HS-5 (cell line): ENCODE measurements at places on chromosomes 1 and 21.

DNA sequence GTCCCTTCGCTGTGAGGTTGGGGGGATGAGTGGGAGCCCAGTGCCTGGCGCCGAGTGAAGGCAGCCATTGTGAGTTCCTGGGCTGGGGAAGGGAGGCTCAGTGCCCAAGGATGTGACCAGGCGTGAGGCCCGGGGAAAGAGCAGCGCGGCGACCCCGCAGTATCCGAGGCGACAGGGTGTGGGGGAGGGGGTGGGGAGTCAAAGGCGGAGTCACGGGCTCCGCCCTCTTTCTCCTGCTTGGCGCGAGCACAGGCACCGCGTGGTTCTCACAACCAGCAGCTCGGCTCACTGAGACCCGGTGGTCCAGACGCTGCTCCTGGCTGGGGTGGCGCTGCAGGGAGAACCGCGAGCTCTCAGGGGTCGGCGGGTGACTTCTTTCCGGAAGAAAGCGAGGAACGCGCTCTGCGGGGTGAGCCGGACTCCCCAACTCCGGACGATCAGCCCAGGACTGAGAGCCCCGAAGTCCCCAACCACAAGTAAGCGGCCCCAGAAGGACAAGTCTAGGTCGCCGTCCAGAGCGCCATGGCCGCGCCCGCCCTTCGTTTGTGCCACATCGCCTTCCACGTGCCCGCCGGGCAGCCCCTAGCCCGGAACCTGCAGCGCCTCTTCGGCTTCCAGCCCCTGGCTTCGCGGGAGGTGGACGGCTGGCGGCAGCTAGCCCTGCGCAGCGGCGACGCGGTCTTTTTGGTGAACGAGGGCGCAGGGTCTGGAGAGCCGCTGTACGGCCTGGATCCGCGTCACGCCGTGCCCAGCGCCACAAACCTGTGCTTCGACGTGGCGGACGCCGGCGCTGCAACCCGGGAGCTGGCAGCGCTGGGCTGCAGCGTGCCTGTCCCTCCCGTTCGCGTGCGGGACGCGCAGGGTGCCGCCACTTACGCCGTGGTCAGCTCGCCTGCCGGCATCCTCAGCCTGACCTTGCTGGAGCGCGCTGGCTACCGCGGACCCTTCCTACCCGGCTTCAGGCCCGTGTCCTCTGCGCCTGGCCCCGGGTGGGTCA, at the start of gene HPDL:
Gene HPDL (plus strand): TSS at position 269 of the 997 bp plus-strand sequence. CDS start 254 bp downstream, at position 523.
- no peak for DNase-seq

GRCh38 chr1:55937840-55938375, 641.5 kb downstream of the PLPP3 start:
- no peak for DNase-seq

DNA sequence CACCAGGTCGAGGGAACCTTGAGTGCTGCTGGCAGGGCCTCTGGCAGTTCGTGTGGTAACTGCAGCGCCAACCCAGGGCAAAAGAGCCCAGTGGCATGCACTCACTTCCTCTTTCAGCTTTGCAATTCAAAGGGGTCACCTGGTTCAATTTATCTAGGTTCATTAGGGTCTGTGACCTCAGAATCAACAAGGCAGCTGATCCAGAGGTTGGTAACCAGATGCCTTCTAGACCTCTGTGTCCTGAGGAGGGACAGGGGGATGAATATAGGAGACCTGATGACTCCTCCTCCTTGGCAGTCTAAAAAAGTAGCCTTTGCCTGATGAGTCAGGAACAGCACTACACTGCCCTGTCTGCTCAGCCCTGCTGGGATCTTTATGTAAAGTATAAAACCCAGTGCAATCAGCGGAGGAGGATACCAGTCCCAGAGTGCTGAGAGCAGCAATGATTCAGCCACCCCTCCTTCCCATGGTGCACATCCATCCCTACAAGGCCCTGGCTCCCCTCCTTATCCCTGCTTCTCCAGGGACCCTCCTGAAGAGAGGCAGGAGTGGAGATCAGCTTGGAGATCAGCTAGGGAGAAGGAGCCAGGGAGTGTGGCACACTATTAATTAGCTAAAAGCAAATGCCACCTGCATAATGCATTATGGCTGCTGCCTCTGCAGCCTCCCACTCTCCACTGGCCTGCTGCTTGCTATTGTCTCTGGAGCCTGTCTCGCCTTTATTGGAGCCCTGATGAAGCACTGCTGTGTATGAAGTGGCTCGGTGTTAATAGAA, 11.2 kb upstream of the FMOD start:
- DNase-seq: no peak

DNA sequence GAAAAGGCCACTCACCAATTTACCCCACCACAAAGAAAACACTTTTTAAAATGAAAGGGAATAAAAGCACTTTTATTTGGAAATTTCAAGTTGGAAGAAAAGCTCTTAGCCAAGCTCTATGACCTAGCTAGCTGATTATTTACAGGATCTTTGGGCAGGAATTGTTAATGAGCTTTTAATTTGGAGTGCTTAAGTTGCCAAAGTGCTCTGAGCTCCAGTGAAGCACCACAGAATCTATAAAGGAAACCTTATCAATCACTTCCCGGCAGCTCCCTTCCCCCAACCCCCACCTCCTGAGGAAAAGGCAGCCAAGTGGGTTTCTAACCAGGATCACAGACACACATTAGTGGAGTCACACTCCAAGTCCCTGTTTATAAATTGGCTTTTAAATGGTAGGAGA, 1.5 kb downstream of the ERI3 start:
- DNase-seq: no peak

DNA sequence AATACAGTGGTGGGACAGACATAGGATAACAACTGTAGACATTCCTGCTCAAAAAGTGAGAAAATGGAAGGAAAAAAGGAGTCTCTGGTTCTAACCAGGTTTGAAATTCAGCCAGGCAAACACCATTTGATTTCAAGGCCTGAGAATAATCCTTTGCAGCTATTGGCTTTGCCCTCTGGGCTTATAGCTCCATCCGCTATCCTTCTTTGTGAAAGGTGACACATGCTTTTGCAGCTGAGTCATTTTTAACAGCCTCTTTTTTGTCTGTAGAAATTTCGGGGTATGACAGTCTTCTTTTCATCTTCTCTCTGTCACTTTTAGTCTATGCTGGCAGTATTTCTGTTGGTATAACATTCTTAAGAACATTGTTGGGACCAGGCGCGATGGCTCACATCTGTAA, 16.2 kb downstream of the SDHC start:
- DNase-seq: no peak

DNA sequence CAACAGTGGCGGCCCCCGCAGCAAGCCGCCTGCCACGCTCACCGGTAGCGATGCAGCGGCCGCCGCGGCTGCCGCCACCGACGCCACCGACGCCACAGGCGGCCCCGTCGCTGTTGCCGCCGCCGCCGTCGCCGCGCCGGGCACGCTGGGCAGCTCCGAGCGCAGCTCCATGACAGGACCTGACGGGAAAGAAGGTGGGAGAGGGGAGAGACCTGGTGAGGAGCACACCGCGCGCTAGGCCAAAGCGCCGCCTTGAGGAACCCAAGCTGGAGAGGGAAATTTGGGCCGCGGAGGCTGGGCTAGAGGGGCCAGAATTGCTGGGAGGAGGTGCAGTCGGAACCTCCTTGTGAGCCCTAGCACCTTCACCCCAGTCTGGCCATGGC, 1.9 kb downstream of the DMRTA2 start:
- no peak for DNase-seq

DNA sequence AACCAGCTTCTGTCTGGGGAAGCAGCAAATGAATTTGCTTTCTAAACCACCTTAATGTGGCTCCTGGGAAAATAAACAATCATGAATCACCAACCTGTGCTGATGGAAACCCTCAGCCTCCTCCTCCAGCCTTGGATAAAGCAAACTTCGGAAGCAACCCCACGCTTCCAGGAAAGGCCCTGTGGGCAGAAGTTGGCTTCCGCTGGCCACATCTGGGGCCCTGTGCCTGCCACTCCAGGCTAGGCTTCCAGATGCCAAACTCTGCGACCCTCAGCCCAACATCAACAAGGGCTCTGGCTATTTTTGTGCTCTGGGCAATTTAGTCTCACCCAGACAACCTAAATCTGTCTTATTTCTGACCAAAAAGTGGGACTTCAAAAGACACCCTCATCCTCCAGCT, 6.2 kb upstream of the OXCT2 start:
- DNase-seq: no peak

DNA sequence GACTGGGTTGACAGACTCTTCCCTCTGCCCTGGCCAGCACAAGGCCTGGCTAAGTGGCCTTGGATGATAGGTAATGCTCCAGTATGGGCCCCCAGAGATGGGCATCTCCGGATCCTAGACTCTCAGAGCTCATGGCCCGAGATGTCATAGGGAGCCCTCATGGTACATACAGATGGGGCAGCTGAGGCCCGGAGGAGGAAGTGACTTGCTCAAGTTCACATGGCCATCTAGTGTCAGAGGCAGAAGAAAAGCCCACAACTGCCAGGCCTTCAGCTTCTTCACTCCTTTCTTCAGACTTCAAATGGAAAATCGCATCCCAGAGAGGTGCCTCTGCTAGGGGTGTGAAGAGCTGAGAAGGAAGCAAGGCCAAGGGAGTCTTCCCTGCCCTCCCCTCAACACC, 46.8 kb upstream of the SYNC start:
- no peak for DNase-seq

DNA sequence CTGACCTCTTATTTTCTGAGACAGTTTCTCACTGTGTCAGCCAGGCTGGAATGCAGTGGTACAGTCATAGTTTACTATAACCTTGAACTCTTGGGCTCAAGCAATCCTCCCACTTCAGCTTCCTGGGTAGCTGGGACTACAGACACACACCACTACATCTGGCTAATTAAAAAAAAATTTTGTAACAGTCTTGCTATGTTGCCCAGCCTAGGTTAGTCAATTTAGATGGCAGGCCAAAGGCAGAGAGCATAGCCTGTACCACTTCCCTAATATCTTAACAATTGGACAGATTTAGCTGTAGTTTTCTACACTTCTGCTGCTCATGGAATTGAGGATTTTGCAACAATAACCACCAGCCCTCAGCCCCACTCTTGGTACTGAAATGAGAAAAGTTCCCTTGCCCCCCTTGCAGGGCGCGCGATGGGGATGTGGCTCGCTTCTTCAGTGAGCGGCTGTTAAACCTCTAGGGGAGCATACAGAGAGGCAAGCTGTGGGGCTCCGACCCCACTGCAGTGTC, 34.9 kb upstream of the PTGFRN start:
- DNase-seq: no peak

- no peak for DNase-seq
Measured at GRCh38 chr21:35019631-35020032, 29.5 kb downstream of the RUNX1 start.

- no peak for DNase-seq
Measured at GRCh38 chr1:60535713-60536112, 462.1 kb upstream of the C1orf87 start.

DNA sequence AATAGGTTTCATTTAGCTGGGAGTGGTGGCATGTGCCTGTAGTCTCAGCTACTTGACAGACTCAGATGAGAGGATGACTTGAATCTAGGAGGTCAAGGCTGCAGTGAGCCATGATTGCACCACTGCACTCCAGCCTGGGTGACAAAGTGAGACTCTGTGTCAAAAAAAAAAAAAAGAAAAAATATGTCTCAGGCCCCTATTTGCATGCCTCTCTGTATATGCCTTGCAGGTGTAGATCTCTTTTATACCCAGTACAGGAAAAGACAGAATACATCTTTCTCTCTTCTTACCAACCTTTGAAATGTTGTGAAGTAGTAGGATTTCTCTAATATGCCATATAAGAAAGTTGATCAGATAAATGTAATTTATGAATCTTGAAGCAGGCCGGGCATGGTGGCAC, 6.4 kb downstream of the CNR2 start:
- DNase-seq: no peak

DNA sequence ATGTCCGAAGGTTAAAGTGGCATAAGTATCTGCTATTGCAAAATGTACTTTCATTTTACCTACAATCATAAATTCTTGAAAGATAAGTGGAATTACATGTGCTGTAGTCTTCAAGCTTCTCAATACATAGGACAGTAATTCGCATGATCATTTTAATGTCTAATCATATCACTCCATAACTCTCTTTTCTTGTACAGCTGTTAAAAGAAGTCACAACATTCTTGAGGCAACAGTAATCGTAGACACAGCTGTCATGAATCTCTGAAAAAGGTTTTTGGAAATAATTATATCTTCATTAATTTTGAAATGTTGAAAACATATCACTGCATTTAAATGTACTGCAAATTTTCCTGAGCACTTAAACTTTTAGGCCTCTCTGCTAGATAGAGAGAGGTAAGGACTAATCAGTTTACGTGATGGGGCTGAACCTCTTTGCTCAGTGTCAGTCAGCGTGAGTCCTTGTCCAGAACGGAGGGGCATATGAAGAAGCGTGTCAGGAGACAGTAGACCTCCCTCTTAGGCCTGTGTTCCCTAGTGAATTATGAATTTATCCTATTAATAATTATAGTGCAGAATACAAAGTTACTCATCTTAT, 133.4 kb downstream of the NEK7 start:
- no peak for DNase-seq

- DNase-seq: no peak
Measured at GRCh38 chr1:201737352-201738060, 91.5 kb upstream of the IPO9 start.

DNA sequence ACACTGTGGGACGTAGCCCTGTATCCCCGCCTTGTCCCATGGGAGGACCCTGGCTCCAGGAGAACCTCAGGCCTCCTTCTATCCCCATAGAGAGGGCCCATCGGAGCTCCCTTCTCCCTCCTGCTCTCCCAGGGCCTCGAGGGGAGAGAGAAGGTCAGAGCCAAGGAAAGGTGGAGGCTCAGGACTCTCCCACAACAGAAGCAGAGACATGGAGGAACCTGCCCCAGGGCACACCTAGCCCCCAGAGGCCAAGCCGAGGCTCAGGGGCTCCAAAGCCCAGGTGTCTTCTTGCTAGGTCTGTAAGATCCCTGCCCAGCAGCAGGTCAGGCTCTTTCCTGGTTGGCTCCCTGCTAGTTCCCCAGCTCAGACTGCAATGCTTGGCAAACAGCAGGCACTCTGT, 34.4 kb upstream of the ARF1 start:
- DNase-seq: no peak

DNA sequence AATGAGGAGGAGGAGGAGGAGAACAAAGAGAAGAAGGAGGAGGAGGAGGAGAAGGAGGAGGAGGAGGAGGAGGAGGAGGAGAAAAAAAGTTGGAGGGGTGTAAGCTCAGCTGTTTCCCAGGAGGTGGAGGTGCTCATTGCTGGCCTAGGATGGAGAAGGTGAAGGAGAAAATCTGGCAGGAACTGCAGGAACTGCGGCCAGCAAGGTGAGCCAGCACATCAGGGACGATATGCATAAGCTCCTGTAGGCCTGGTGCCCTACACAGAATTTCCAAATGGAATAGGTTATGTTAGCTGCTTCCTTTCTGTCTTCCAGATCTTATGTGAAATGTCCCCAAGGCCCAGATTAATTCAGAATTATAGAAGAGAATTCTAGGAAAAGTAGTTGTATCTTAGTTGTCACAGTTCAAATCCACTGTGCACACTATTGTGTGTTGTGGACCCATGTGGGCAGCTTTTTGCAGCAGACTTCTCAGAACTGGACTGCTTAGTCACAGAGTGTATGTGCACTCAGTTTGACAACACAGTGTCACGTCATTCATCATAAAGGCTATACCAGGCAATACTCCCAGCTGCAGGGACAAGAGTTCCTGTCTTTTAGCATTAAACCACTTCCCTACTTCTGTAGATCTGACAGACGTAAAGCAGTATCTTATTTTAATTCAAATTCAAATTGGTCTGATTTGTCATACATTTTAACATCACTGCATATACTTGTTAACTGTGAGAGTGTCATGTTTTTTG, 303.7 kb downstream of the HLX start:
- DNase-seq: no peak
